ENCODE measurements at places on chromosomes 16 and 17.

GRCh38 chr17:59357219-59357697 lies 25.8 kb downstream of the YPEL2 start:
- no peaks in the 10 kb centered on the region for H3K36me3 ChIP-seq
- H3K4me3 ChIP-seq = no peak overlapping the region
- H3K4me1 ChIP-seq = peaks cover 20% of the 10 kb centered on the region
- H3K27ac ChIP-seq = no peak overlapping the region

DNA sequence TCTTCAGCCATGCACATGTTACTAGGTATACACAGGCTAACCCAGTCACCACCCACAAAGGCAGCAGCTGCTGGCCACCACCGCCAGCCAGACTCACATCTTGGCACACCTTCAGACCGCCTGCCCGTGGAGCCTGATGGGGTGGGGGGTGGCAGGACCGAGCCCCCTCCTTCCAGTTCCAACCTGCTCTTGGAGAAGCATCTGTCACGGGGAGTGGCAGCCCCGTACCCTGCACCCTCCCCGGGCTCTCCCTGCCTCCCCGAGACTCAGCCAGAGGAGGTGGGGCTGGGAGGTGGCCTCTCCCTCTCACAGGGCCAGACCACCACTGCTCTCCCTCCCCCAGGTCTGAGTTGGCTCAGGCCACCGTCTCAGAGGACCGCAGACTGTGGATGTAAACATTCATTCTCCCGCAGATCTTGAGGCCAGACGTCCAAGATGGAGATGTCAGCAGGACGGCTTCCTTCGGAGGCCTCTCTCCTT lies 11.3 kb upstream of the RBFOX3 start:
- peaks cover 91% of the 10 kb centered on the region for H3K27me3 ChIP-seq
- no peak for DNase-seq
- no peaks in the 10 kb centered on the region for H3K4me1 ChIP-seq

DNA sequence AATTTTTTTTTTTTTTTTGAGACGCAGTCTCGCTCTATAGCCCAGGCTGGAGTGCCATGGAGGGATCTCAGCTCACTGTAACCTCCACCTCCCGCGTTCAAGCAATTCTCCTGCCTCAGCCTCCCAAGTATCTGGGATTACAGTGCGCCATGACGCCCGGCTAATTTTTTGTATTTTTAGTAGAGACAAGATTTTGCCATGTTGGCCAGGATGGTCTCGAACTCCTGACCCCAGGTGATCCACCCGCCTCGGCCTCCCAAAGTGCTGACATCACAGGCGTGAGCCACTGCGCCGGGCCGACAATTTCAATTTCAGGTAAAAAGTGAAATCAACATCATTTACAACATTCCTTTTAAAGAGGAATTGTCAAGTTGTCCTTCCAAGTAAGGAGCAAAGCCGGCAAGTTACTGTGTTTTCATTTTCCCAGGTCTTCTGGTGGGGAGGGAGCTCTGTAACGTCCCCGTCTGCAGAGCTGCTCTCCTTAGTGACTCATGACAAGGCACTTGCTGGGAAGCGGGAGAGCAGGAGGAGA lies 873 bp downstream of the NPLOC4 start:
- H3K27me3 ChIP-seq = no peaks in the 10 kb centered on the region
- peaks cover 4% of the 10 kb centered on the region for H3K4me1 ChIP-seq
- peak; percentile 12 for DNase-seq
- peak overlapping the region; percentile 100 for H3K4me3 ChIP-seq
- H3K27ac ChIP-seq = peak overlapping the region; percentile 67
- H3K36me3 ChIP-seq = no peaks in the 10 kb centered on the region

GRCh38 chr16:58371841-58372240 lies 20.4 kb upstream of the GINS3 start:
- no peaks in the 10 kb centered on the region for H3K36me3 ChIP-seq
- no peak for DNase-seq
- no peak overlapping the region for H3K27ac ChIP-seq

DNA sequence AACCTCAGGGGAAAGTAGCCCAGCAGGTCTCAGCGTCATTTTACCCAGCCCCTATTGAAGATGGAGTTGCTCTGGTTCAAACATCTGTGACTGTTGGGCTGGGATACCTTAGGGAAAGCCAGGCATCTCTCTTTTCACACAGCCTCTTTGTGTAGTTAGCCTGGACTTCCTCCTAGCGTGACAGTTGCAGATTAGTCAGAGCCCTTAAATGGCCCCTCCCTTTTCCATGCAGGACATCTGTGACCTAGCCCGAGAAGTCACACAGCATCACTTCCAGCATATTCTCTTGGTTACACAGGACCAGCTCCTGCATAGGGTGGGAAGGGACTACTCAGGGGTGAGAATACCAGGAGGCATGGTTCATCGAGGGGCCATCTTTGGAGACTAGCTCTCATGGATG lies 375.0 kb upstream of the RBFOX1 start:
- no peak overlapping the region for H3K4me3 ChIP-seq
- no peaks in the 10 kb centered on the region for H3K36me3 ChIP-seq
- H3K4me1 ChIP-seq = no peaks in the 10 kb centered on the region
- no peak for DNase-seq
- no peak overlapping the region for H3K27ac ChIP-seq

- no peaks in the 10 kb centered on the region for H3K4me1 ChIP-seq
- no peak for DNase-seq
- no peaks in the 10 kb centered on the region for H3K36me3 ChIP-seq
- no peak overlapping the region for H3K27ac ChIP-seq
These were observed 52.8 kb downstream of the GSG1L start for GRCh38 chr16:28010671-28011070.

- no peaks in the 10 kb centered on the region for H3K36me3 ChIP-seq
- DNase-seq = no peak
- H3K4me3 ChIP-seq = no peak overlapping the region
- no peak overlapping the region for H3K27ac ChIP-seq
- H3K27me3 ChIP-seq = no peaks in the 10 kb centered on the region
These were observed 14.9 kb downstream of the CMTM4 start for GRCh38 chr16:66681676-66682075.

- H3K4me3 ChIP-seq = no peak overlapping the region
- H3K36me3 ChIP-seq = no peaks in the 10 kb centered on the region
- H3K4me1 ChIP-seq = peaks cover 6% of the 10 kb centered on the region
- DNase-seq = no peak
- peaks cover 74% of the 10 kb centered on the region for H3K27me3 ChIP-seq
- no peak overlapping the region for H3K27ac ChIP-seq
These were observed 2.1 kb upstream of the C1QL1 start for GRCh38 chr17:44970136-44970741.
